Globus pallidus (tissue), 1 donor: ENCODE measurements at places on chromosomes 11 and 22.

- no peak for DNase-seq
Observed at GRCh38 chr11:4511282-4512245, 29.1 kb downstream of the OR52K1 start.

- DNase-seq, result no peak
Observed at GRCh38 chr11:94546162-94546470, 2.4 kb downstream of the FUT4 start.

- no peak for DNase-seq
Observed at GRCh38 chr11:128767591-128768001, 73.7 kb downstream of the FLI1 start.

GRCh38 chr11:128784059-128784804, 82.9 kb downstream of the KCNJ1 start:
- no peak for DNase-seq

- DNase-seq, result no peak
Observed at GRCh38 chr11:119505861-119506260, 82.9 kb upstream of the THY1 start.

DNA sequence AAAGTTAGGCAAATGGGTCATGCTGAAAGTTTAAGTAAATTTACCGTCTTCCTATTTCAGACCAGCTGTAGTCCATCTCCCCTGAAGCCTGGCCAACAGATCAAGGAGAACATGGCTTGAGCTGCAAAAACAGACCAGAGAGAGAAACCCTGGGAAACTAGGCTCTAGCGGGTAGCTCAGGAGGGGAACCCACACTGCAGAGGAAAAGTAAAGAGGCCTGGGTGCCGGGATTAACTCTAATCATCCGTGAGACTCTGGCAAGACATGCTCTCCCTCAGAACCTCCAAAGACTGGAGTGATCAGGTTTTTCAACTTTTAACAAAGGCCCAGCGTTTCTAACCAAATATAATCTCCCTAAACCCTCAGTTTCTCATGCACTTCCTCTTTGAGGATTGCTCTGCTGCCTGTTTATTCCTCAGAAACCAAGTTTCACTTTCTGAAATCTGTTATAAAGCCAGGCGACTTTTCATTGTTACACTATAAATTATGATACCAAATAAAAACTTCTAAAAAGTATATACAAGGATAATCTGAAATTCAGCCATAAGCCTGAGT, 67.5 kb downstream of the GAB2 start:
- DNase-seq, result peak; percentile 64

- DNase-seq, result no peak
Observed at GRCh38 chr11:68682531-68682961, 1.8 kb upstream of the GAL start.

- DNase-seq, result no peak
Observed at GRCh38 chr22:28903080-28903479, 19.7 kb downstream of the ZNRF3 start.

DNA sequence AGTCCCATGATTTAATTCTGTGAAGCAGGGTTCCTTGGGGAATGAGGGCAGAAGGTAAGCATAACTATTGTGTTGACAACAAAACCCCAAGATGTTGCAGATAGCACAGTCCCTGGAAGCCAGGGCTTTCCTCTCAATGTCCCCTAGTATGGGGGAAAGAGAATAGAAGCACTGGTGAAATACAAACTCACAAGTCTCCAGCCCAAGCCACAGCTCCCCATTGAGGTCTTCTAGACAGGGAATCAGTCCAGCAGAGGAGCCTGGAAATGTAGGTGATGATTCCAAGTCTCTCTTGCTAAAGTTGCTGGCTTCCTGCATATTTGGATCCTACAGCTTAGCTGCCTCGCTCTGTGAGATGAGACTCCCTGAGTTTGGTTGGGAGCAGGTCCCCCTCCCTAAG, 31.7 kb upstream of the DRD2 start:
- no peak for DNase-seq

DNA sequence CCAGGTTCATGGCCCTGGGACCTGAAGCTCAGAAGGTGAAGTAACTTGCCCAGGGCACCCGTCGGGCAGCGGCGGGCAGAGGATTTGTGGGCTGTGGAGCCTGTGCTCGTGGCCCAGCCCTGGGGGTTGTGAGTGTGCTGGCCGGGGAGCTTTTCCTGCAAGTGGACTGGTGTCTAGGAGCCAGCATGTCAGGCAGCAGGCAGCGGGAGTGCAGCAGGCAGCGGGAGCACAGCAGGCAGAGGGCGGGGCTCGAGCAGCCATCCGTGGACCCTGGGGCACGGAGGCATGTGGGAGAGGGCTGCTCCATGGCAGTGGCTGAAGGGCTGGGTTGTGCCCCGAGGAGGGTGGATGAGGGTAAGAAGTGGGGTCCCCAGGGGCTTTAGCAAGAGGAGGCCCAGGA, 72.7 kb upstream of the PPP6R3 start:
- DNase-seq, result no peak

GRCh38 chr11:111629499-111629898, 27.2 kb downstream of the SIK2 start:
- DNase-seq, result no peak

GRCh38 chr11:117483372-117483771, 155.7 kb downstream of the CEP164 start:
- no peak for DNase-seq
